Dorsolateral prefrontal cortex (tissue), 122 donors: ENCODE measurements at places on chromosomes 2 and 18.

DNA sequence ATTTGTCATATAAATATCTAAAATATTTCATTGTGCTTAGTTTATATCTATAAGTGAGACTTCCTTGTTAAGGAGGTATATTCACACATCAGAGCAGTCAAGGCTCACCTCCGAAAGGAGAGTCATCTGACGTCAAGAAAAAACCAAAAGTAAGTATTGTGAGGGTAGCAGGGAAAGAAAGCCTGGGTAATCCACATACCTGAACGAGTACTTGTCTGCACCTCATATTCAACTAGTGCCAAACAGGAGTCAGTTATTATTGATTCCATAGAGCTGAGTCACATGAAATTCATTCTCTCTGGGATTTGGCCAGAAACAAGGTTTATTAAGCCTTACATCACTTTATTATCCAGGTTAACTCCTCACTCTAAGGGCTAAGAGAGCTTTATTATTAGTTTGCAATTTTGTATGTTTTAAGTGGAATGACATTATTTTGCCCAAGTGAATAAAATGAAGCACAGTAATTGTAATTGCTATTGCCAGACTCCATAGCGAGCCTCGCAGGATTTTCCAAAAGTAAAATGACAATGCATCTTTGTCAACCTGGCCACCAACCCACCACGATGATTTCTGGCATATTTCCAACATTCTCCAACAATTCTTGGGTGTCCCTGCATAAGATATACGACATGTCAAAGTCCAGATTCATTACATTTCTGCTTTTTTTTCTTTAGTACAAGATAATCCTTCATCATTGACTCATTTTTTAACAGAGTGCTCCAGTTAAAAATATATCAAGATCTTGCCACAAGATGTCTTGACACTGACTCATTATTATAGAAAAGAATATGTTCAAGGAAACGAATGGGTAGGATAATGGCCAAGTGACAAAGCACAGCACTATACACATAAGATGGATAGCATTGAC, 1210.4 kb upstream of the ACVR2A start:
- DNase-seq: no peak

GRCh38 chr2:60867848-60868247, 13.5 kb upstream of the REL start:
- no peak for DNase-seq

- DNase-seq: no peak
Measured at GRCh38 chr2:83730223-83730622, 728.9 kb downstream of the SUCLG1 start.

DNA sequence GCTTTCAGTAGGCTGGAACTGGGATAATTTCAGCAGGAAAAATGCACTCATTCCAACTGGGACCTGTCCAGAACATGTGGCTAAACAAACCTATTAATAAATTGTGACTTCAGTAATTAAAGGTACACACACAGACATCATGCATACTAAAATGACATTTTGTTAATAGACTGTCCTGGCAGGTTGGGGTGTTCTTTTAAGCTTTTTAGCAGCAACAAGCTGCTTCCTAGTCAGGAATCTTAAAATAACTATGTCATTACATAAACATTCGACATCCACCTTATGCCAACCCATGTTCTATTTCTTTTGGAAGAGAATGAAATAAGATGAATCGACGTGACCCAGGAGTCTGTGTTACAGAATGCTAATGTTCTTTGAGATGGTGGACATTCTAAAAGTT, 435.7 kb downstream of the TXNL1 start:
- no peak for DNase-seq

DNA sequence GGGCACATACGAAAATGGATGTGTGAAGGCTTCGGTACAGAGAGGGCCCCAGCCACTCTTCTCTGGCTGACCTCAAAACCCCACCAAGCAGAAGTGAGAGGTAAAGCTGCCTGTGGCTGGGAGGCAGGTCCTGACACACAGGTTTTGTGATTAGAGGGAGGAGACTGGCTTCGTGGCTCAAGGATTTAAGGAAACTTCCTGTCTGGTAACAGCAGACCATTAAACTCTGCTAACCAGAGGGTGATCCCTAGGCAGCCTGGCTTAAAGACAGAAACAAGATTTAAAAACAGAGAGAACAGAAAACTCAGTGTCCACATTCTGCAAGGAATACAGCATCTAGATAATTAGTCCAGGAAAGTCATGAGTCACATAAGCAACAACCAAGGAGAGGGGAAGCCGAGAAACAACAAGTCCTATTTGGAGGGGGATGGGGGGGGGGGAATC, 101.9 kb downstream of the NFATC1 start:
- no peak for DNase-seq

- no peak for DNase-seq
Measured at GRCh38 chr2:217563565-217563964, 439.2 kb downstream of the TNS1 start.

- DNase-seq: no peak
Measured at GRCh38 chr2:216777637-216778273, 82.1 kb downstream of the TNP1 start.

GRCh38 chr2:157897106-157897971, 21.2 kb upstream of the ACVR1 start:
- DNase-seq: no peak

GRCh38 chr2:46458763-46459500, 20.4 kb upstream of the TMEM247 start:
- DNase-seq: no peak

- DNase-seq: no peak
Measured at GRCh38 chr2:171670655-171671054, 16.6 kb upstream of the DYNC1I2 start.

DNA sequence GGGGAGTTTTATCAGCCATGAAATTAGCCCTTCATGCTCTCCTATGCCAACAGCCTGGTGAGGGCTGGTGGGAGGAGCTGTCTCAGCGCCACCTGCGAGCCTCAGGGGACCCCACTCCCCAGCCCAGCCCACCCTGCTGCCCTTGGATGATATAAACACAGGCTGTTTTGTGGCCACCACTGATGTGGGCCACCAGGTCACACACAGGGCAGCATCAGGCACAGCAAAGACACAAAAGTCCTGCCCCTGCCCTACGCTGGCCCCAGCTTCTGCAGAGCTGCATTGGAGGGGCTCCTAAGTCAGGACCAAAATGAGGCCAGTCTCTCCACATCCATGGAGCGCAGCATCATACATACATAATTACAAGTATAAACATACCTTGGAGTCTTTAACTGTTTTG, 110.6 kb upstream of the TEX51 start:
- no peak for DNase-seq
